ENCODE measurements at places on chromosomes 4 and X.
A peak's percentile ranks its signal among the peaks of the same experiment; 100 is the strongest.

DNA sequence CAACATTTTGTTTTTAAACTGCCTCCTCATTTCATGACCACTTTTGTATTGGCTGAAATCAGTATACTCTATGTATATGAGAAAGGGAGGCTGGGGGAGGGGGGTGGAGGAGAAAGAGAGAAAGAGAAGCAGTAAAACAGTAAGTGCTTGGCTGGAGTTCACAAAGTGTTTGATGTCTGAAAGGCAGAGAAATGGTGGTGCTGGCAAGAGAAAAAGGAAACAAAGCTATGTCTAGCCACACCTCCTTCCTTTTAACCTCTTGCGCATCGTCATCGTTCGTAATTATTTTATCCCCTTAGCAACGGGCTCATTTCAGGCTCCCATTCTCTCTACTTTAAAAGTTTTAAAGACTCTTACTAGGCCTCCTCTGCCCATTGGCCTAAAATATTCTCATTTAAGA is 25.6 kb downstream of the RPA4 start:
- peak; percentile 10 for DNase-seq

DNA sequence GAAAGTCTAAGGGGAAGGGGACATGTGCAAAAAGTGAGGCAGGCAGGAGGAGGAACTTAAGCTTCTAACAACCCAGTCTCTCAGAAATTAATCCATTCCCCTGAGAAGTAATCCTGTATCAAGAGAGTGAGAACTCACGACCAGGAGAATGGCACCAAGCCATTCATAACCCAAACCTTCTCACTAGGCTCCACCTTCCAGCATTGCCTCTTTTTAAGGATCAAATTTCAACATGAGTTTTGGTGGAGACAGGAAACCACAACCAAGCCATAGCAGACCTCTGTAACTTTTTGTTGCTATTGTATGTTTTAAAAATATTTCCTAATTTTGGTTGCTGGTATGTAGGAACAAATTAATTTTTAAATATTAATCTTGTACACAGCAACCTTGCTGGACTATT is 32.8 kb downstream of the PASD1 start:
- no peak for DNase-seq

GRCh38 chrX:21873063-21873775 is 17.4 kb downstream of the YY2 start:
- DNase-seq = no peak

DNA sequence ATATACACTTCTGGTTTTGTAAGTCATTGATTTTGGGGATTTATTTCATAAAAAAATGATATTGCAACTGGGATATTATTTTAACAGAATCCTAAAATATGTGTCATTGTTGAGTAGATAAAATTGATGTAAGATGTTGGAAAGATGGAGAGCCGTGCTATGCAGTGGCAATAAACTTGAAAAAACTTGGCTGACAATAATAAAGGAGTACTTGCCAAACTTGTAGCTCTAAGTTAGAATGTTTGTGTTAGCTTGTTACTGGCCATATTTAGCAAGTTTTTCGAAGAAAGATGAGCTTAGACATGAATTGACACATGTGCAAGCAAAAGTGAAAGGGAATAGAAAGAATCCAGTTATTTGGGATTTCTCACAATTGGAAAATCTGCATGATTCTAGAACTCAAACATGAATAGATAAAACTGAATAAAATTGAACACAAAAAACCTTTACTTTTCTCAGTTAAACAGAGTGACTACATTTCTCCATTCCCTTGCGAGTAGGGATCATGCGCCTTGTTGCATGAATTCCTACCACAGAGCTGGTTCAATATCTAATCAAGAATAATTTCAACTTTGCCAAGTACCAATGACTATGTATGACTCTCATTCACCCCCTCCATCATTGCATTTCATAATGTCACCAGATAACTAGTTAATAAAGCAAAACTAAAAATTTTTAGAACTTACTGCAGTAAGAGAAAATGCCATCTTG is 327.8 kb downstream of the CAMK2D start:
- DNase-seq = peak; percentile 64

DNA sequence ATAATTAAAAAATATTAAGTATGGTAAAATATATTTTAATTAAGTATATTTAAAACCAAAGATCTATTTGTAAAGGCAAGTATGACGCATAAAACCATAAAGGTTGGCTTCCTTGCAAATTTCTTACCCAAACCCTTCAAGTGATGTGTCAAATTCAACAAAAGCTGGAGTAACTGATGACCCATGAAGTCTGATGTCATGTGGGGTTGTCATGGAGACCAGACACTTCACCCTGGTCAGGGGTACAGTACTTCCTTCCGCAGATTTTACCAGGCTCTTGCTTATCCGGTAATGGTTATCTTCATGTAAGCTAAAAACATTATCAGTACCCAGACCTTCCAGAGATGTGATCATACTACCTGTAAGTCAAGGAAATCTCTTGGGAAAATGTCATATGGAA is 170.1 kb downstream of the WDFY3 start:
- no peak for DNase-seq

DNA sequence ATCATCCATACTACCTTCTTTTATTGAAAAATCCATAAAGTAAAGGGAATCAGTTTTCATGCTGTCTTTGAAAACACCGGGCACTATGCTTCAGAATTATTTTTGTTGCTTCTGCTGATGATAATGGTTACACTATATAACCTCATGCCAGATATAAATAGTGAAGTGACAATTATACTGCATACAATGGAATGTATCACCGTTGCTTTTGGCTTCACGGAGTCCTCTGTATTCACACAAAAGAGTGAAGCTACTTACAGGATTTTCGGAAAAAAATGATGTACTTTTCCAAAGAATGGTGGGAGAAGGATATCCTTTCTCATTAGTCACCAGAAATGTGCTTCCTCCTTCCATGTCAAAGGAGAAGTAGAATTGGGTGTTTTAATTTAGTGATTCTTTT is 159.1 kb upstream of the PITX2 start:
- no peak for DNase-seq

DNA sequence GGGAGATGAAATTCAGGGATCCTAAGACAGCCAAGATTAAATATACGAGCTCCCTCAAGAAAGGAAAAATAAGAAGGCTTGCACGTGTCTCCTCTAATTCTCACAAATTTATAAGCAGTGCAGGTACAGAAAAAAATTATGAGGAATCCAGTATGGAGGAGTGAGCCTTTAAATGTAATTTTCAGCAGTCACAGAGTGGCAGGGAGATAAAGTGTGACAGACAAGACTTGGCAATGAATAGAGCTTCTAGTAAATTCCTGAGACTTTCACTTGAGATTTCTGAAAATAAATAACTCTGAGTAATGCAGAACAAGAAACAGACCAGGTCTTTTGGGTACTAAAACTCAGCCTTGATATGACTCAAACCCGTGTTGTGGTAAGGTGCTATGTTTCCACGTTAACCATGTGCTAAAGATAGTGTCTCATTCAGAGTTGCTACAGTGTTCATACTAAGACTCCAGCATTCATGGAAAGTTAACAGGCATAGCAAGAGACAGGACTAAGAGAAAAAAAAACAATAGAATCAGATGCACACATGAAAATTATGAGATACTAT is 119.8 kb downstream of the SPOCK3 start:
- DNase-seq = no peak

- DNase-seq = no peak
Observed at GRCh38 chr4:163651761-163652160, 157.3 kb downstream of the TMA16 start.

DNA sequence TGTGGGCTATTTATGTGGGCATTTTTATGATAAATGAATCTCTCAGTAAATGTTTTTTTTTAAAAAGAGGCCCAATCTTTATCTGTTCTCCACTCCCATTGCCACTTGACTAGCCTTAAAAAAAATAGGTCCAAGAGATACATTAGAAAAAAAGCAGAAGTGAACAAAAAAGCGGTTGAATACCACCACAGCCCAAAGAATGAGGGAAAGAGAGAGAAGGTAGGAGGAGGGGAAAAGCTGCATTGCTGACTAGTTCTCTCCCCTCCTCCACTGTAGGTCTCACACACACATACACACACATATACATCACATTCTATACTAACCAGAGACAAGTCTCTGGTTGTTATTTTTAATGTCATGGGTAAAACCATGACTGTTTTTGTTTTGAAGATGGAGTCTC is 95.8 kb upstream of the IL13RA1 start:
- DNase-seq = no peak

GRCh38 chr4:25144870-25145481 is 15.3 kb downstream of the SEPSECS start:
- DNase-seq = peak; percentile 16

- DNase-seq = no peak
Observed at GRCh38 chr4:7915875-7916242, 23.8 kb downstream of the AFAP1 start.

DNA sequence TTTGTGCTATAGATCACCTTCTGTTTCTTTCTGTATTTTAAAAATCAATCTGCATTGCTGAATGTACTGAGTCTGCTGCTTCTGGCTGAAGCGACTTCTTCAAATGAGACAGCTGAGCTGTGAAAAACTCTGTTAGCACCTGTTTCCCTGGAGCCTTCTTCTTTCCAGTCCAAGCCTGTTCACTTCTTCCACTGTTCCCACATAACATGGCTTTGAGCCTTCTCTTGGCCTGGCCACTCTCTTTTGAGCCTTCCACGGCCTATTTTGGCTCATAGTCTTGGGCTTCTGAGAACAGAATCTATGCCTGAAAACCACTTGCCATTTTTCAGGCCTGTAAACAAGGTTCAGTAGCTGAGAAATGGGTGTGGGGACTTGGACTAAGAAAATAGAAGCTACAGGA is 132.9 kb upstream of the IGFBP7 start:
- DNase-seq = no peak

Data from fibroblast of skin of abdomen (primary cell).